ENCODE measurements at places on chromosomes 6 and 20.

- DNase-seq: no peak
Measured at GRCh38 chr6:31943742-31944141, 2.2 kb upstream of the CFB start.

- DNase-seq: no peak
Measured at GRCh38 chr6:138387577-138388368, 10.1 kb downstream of the SMIM28 start.

DNA sequence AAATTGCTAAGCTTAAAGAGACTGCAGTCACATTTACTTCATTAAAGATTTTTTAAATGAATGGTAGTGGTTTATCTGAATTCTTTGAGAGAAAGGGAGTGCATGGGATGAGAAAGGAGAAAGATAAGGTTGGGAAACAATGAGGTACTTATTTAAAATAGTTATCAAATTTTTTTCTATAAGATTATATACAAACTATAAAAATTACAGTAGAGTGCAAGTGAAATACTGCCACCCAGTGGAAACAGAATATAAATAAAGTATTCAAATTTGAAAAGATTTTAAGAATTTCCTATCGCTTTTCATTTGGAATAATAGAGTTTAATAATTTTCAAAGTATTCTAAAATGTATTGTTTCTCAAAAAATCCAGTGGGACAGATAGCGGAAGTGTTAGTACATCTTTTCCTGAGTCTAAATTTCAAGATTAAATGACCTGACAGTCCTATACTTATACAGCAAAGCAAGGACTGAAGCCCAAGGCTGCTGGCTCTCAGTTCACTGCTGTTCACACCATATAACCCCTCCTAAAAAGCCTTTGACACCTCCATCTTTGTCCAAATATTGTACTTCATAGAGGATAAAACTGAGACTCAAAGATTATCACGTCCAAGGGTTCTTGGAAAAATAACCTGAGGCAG, 31.1 kb downstream of the EPM2A start:
- no peak for DNase-seq

DNA sequence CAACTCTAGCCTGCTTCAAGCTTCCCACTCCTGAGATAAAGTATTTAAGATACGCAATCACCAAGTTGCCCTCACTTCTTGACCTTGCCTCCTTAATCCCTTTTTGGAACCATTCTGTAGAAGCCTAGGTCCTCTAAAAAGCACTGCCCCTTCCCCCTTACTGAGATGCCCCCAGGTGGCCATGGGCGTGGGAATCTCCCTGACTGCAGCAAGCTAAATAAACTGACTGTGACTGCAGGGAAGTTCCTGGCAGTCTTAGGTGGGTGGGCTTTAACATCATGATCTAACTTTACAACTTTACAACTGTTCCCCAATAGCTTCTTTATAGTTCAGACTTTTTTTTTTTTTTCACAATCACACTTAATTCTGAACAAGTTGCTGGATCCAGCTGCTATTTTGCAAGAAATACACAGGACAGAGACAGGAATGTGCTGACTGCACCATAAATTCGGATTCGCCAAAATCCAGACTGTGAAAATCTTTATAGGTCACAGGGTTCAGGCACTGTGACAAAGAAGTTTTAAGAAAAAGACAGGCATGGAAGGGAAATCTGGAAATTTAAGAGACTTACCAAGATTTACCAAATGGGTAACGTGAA, 344.2 kb upstream of the SULF2 start:
- no peak for DNase-seq

DNA sequence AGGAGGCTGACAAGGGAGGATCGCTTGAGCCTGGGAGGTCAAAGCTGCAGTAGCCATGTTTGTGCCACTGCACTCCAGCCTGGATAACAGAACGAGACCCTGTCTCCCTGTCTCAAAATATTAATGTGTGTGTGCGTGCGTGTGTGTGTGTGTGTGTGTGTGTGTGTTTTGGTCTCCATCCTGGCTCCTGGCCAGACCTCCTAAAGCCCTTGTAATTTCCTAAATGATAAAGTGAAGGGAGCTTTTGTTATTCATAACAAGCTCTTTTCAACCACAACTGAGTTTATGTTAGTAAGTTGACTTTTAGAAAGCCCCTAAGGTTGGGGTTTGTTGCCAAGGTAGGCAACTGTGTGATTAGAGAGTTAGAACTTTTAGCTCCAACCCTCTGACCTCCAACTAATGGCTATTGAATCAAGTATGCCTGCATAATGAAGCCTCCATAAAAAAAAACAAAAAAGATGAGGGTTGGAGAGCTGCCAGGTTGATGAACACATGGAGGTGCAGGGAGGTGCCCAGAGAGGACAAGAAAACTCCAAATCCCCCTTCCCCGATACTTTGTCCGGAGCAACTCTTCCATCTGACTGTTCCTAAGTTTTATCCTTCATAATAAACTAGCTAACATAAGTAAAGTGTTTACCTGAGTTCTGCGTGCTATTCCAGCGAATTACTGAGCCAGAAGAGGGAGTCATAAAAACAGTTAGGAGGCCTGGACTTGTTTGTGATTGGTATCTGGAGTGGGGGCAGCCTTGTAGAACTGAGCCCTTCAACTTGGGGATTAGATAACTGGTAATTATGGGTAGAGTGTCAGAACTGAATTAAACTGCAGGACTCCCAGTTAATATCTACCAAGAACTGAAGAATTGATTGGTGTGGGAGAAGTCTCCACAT, 5.3 kb upstream of the AIF1 start:
- DNase-seq: no peak

DNA sequence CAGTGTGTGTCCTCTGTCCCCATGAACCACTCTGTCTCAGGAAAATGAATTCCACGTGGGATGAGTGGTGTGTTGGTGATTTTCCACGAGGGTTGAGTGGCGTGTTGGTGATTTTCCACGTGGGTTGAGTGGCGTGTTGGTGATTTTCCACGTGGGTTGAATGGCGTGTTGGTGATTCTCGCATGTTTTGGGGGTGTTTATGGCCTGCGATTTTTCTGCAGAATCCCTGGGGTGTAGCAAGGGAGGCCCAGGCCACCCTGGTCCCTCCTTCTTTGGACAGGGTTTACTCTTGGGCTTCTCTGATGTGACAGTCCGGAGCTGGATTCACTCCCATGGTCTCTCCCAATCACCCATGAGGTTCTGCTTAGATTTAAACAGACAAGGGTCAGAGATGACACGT, 90.6 kb upstream of the FRMD1 start:
- DNase-seq: no peak

- DNase-seq: no peak
Measured at GRCh38 chr6:149380523-149380922, 19.5 kb upstream of the SUMO4 start.
